PC-3 (cell line): ENCODE measurements at places on chromosomes 6 and 20. TPM values are rescaled to one million over a fixed set of nuclear protein-coding genes. Genes with fewer than 3 reads are reported as not detected.
A peak's percentile ranks its signal among the peaks of the same experiment; 100 is the strongest.

- no peak for DNase-seq
Measured at GRCh38 chr6:38715016-38715689, at the start of gene DNAH8. TSS of gene DNAH8 (plus strand) at chr6:38715311. CDS start at chr6:38722810, 7,499 bp downstream.

GRCh38 chr6:16752206-16752866, 8.9 kb downstream of the ATXN1 start:
- peak; percentile 94 for DNase-seq

GRCh38 chr20:59786801-59787537, 146.5 kb downstream of the SYCP2 start:
- DNase-seq: no peak

DNA sequence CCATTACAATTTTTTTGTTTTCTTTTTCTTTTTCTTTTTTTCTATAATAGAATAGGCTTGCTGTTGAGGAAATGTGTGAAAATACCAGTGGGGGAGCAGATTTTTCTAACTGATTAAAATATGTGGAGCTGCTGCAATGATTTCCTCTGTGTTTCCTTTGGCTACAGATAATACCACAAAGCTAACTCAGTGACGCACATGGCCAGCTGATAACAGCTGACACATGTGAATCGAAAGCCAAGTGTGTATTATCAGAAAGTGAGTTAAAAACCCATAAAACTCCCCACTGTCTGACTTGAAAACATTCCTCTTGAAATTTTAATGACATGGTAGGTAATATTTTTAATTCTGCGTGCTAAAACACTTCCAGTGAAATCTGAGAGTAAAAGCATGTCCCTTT, 70.8 kb upstream of the AHI1 start:
- no peak for DNase-seq

- DNase-seq: no peak
Measured at GRCh38 chr6:47248446-47248845, 61.3 kb downstream of the TNFRSF21 start.

- DNase-seq: no peak
Measured at GRCh38 chr20:50052550-50053361, 60.2 kb downstream of the UBE2V1 start.

DNA sequence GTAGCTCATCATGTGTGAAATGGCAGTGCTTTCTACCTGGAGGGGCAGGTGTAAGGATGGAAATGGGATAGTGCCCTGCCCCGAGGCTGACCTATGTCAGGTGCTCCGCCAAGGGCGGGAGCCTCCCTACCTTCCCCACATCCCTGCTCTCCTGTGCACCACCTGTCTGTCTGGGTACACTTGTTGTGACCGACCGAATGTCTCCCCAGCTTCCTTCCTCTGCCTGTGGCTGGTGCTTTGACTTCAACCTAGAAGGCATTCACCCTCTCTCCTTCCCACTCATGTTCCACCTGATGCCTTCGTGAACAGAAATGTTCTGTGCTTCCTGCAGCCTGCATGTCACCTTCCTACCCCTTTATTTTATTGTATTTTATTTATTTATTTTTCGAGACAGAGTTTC, 114.8 kb downstream of the SCML4 start:
- no peak for DNase-seq

- no peak for DNase-seq
Measured at GRCh38 chr20:40813708-40814630, 124.9 kb upstream of the MAFB start.

DNA sequence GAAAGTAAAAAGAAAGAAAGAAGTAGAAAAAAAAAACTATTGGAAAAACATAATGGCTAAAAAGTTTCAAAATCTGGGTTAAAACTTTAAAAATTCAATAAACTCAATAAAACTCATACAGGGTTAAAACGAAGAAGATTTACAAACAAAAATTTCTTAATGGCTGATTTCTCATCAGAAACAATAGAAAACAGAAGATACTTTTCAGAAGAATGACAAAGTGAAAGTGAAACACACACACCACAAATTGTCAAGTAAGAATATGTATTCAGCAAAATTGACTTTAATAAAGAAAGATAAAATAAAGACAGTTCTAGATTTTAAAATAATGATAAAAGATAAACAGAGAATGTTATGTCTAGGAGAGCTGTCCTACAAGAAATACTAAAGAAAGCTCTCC, 618.9 kb upstream of the GJE1 start:
- no peak for DNase-seq

DNA sequence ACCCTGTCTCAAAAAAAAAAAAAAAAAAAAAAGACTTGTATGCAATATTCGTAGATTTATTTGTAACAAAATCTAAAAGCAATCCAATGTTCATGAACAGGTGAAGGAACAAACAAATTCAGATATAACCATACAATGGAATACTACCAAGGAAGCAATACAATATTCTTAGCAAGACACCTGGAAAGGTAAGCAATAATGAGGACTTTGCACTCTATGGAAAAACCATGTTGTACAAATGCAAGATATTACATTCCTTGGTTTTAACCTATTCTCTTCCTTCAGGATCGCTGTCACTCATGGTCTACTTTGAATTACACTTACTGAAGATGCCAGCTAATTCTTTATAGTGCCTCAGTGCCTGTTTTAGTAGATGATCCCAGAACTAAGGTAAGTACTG, 14.7 kb upstream of the ADGRF1 start:
- no peak for DNase-seq

DNA sequence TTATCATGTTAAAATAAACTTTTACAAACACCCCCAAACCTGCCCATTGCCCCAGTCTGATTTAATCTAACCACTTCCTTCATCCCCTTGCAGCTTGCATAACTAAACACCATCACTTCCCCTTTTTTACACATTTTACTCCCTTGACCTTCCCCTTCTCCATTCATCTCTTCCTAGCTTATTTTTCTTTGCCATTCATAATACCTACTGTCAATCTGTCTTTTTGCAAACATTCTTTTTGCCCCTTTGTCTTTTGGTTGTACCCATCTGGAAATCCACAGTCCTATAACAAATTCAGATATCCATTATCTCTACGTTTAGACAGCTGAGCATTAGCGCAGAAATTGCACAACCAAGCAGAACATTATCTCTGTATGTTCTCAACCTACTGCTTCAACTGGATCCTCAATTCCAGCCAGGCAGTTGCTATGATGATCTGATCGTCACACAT, 51.2 kb downstream of the C6orf52 start:
- DNase-seq: no peak

- peak; percentile 93 for DNase-seq
Measured at GRCh38 chr20:47576516-47577033, 74.9 kb downstream of the NCOA3 start.

DNA sequence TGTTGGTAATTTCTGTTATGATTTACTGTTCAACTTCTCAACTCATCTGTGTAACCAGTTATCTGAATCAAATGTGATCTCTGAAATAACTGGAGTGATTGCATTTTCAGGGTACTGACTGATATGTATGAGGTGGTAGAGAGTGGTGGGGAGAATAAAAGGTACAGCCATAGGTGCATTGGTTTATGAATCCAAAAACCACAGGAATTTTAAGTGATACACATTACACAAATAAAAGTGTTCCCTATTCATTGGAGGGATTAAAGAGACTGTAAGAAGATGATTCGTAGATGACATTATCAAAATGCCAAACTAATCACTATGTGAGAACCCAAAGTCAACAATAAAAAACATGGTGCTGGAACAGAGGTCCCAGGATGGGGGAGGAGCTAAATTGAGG, 158.7 kb upstream of the RSPO3 start:
- DNase-seq: no peak

DNA sequence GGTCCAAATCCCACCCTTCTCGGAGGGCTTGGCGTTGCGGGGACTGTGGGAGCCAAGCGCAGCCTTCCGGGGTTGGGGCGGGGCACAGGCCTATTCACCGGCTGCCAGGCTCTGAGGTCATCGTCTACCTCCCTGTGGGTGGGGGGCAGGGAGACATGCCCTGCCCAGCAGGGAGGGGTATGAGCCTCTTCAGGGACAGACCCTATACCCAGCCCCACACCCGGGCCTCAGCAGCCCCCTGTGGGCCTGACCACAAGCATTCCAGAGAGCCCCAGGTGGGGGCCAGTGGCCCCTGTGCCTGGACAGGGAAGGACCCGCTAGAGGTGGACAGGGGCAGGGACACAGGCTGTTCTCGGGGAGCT, 11.6 kb downstream of the LAMA5 start:
- DNase-seq: peak; percentile 57

GRCh38 chr20:45833883-45834796, 541 bp downstream of the SNX21 start:
- peak; percentile 67 for DNase-seq

- no peak for DNase-seq
Measured at GRCh38 chr6:24543683-24544082, 48.9 kb downstream of the ALDH5A1 start.

DNA sequence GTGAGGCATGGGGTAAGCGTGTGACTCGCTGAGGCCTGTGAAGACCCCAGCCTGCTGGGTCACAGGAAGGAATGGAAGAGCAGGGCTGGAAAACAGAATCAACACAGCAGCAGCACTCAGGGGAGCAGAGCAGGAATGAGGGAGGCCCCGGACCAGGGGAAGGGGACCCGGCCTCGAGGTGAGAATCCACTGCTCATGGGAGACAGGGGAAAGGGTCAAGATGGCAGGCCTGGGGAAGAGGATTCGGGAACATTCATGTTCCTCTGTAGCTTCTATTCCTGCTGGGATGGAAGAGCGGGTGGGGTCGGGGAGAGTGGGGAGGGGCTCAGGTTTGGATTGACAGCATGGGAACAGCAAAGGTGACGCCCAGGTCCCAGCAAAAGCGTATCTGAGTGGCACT, 59.4 kb downstream of the NPEPL1 start:
- DNase-seq: no peak

- DNase-seq: peak; percentile 75
Measured at GRCh38 chr6:137013738-137014602, 30.8 kb downstream of the IL20RA start.

- DNase-seq: no peak
Measured at GRCh38 chr6:46129291-46129628, 529 bp upstream of the ENPP4 start.

GRCh38 chr6:34049395-34050342, 96.2 kb downstream of the GRM4 start:
- no peak for DNase-seq

DNA sequence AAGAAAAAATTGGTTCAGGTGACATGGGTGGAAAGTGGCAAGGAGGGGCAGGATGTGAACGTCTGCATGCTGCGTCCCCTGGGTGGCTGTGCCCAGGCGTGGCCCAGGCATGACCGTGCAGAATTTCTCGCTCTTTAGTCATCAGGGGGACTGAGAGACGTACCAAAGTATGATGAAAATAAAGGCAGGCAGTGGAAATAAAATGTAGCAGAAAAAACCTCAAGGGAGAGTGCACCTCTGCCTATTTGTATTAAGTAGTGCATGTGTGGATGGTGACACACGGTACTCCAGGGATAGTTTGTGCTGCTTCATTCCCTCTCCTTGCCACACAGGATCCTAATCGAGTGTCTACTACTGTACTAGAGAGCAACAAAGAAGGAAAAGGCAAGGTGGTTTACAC, 81.1 kb downstream of the ATP9A start:
- peak; percentile 98 for DNase-seq

DNA sequence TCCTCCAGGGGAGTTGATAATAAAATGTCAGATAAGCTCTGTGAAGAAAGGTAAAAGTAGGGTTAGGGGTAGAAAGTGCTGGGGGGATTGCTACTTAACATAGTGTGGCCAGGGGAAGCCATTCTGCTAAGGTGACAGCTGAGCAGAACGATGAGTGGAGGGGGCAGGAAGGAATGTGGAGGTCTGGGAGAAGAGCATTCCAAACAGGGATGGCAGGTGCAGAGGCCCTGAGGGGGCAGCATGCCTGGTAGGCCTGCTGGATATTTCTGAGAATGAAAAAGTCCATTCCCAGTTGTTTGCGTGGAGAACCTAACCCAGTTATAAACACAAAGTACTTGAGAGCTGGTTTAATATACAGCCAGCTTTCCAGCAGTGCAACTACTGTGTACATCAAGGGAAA, 9.3 kb downstream of the GFRA4 start:
- no peak for DNase-seq

DNA sequence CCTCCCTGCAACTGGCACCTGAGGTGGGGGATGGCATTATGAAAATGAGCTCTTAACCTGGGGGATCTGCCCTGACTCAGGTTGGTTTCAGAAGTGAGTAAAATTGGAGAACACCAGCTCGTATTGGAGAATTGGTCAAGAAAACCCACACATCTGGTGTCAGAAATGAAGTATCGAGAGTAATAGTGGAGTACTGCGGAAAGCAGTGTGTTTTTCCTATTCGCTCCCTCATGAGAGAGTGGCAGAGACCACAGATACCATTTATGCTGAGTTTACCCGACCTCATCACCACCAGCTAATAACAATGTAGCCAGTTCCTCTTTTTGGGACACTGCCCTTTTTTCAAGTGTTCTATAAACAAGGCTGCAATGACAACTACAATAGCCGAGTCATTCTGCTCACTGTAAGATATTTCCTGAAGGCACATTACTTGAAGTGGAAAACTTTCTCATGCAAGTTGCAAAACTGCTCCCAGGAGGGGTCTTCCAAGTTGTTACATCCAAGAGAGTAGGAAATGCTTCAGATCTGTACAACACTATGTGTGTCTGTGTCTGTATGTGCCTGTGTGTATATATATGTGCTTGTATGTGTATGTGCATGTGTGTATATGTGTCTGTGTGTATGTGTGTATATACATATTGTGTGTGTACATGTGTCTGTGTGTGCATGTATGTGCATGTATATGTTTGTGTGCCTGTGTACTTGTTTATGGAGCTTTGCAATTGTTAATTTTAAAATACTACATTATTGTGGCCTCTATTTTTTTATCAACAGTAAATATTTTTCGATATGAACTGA, 106.0 kb upstream of the CST7 start:
- no peak for DNase-seq

DNA sequence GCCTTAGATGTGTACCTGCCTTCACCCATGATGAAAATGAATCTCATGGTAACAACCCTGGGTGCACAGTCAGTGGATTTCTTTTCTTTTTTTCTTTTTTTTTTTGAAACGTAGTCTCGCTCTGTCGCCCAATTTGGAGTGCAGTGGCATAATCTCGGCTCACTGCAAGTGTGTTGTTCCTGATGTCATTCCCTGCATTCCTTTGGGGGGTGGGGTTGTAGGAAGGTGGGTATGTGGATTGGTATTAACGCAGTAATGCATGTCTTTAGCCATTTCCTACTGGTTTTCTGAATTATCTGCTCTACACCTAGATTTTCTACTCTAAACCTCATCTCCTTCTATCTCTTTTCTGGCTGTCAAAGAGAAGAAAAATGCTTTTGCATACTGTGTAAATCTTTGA, 146.6 kb downstream of the RNF144B start:
- no peak for DNase-seq

- DNase-seq: no peak
Measured at GRCh38 chr20:24879875-24880274, 69.2 kb upstream of the CST7 start.

- peak; percentile 59 for DNase-seq
Measured at GRCh38 chr6:169342710-169343109, 89.1 kb upstream of the THBS2 start.

Gene KHDRBS2
- total RNA-seq: not detected in 2 replicates

Gene TRPC4AP
- total RNA-seq: 46.9 and 52.6 TPM in 2 replicates

Gene ZKSCAN3
- 1.9 and 2.3 TPM in 2 replicates for total RNA-seq

Gene VSTM2L
- total RNA-seq: 45.8 and 56.4 TPM in 2 replicates

Gene FRK
- 0.46 and 0.66 TPM in 2 replicates for total RNA-seq

Gene SEL1L2
- not detected in 2 replicates for total RNA-seq

Gene PLCB1
- total RNA-seq: 4.4 TPM in 2 replicates

Gene MAK
- total RNA-seq: 0.11 and 0.12 TPM in 2 replicates

Gene PROCR
- total RNA-seq: 45.4 and 55.7 TPM in 2 replicates
